ENCODE measurements at places on chromosomes 16 and 17.

- peak; percentile 71 for DNase-seq
Measured at GRCh38 chr17:32461853-32462617, 17.7 kb downstream of the PSMD11 start.

- DNase-seq, result no peak
Measured at GRCh38 chr17:14429084-14429483, 128.2 kb downstream of the HS3ST3B1 start.

DNA sequence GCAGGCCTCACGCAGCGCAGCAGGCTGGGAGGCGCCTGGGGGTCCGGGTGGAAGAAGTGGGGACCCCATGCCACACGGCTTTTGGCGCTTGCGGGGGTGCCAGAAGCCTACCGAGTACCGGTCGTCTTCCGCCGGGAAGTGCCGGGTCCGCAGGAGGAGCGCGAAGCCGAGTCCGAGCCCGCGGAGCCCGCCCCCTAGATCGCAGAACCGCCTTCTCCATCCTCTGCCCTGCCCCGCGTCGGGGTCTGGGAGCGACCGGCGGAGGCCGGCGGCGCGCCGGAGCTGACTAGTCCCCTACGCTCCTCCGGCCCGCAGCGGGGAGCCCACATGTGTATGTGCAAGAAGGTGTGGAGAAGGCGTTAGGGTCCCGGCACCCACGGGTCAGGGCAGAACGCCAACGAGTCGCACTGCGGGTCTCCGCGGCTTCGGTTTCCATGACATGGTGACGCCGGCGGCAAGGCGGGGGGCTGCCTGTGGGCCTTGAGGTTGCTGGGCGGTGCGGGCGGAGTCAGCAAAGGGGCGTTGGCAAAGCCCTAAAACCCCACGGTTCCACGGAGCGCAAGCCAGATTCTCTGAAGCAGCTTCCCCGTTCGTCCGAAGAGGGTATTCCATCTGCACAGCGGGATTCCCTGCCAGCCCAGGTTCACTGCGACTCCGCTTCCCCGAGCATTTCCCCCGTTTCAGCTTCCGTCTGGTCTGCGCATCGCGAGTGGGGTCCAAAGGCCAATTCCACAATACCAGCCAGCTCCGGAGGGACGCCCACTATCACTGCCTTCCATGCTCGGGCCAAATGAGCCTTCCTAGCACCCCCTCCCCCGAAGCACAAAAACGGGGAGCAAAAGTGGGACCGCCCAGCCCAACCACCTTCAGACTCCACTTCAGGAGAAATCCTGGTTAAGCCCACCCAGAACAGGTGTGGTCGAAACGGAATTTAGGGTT, 2.3 kb upstream of the LHX1 start:
- peak; percentile 54 for DNase-seq

DNA sequence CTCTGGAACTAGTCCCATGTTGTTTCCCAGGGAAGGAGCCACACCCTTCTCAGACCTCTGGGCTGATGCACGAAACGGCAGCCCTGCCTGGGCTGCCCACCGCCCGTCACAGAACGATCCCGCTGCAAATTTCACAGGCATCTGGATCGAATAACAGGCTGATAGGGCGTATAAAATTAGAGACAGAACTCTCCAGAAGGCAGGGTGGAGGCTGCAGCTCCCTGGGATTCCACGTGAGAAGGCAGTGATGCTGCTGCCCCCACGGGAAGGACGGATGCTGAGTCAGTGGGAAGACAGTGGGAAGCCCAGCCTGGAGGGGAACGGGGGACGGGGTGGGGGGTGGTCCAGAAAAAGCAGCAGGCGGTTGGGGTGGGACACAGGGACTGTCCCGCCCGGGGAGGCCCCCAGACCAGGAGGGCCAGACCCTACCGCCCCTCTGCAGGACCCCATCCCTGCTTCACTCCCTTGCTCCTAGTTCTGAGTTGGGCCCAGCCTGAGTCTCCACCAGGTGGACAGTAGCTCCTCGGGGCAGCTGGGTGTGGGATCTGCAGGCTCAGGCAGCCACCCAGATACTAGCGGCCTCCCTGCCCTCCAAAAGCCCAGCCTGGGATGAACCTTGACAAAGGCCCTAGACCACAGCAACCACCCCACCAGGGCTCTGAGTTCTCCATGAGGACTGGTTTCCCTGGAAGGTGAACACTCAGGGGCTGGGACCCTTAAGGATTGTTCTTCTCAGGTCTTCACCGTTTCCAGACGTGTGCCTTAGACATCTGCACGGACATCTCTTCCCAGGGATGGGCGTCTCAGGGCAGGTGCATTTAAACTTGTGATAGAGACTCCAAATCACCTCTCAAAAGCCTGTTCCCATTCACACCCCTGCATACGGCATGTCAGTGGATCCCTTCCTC, 117.8 kb downstream of the METRNL start:
- DNase-seq, result no peak

Data from NCI-H524 (cell line).